Stimulated activated CD8-positive, alpha-beta memory T cell treated with anti-CD3 and anti-CD28 coated beads, Interleukin-4, amount 100 ng/mL, for 1 hour (primary cell): ENCODE measurements at places on chromosomes 7 and 10.

- DNase-seq: no peak
Measured at GRCh38 chr7:3201306-3201705, 99.7 kb upstream of the SDK1 start.

DNA sequence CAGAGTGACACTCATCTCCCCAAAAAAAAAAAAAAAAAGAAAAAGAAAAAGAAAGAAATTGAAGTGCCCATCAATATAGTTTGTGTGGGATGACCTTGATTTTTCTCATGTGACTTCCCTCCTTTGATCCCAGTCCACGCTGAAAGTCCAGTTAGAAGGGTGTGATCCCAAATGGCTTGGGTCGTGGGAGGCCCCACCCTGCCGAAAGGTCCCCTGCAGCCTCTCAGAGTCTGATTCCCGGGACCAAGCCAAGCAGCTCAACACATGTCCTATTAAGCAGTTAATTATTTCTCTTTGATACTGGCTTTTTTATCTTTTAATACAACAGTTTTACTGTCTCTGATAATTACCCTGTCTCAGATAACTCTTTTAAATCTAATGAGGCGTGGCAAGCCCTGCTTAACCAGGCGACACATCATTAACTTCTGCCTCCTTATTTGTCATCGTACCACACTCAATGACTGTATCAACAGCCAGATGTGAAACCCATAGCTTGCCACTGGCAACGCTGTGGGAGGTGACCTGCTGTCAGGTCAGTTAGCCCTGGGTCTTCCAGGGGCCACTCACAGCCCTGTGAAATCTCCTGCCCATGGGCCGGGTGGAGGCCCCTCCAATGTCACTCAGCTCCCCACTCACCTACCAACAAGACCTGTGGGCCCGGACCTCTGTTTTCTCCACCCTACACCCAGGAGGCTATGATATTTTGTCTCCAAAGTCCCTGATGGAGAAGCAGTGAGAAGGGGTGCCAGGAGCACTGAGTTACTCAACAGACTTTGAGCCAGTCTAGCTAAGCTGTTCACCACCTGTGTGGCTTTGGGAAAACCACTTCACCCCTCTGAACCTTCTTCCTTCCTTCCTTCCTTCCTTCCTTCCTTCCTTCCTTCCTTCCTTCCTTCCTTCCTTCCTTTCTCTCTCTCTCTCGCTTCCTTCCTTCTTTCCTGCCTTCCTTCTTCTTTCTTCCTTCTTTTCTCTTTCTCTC is 110.0 kb upstream of the SFMBT2 start:
- no peak for DNase-seq

DNA sequence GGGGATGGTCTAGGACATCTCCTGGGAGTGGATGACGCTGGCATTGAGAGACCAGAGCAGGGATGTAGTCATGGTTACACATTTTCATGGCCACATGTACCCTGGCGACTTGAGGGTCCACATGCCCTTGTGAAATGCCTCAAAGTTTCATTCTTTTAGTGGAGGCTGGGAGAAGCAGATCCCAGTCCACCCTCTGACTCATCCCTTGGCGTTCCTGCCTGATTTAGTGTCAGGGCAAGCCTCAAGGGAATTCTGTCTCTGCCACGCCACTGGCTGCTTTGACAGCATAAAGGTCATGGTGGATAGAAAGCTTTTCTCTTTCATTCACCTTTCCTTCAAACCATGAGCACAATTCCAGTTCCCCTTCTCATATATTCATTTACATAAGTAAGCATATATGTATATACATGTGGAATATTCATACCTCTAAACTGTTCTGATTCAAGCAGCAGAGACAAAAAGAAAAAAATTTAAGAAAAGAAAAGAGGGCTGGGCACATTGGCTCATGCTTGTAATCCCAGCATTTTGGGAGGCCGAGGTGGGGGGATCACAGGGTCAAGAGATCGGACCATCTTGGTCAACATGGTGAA is 21.8 kb upstream of the KIF5B start:
- no peak for DNase-seq

- DNase-seq: no peak
Measured at GRCh38 chr10:107614939-107615685, 450.6 kb upstream of the SORCS1 start.

DNA sequence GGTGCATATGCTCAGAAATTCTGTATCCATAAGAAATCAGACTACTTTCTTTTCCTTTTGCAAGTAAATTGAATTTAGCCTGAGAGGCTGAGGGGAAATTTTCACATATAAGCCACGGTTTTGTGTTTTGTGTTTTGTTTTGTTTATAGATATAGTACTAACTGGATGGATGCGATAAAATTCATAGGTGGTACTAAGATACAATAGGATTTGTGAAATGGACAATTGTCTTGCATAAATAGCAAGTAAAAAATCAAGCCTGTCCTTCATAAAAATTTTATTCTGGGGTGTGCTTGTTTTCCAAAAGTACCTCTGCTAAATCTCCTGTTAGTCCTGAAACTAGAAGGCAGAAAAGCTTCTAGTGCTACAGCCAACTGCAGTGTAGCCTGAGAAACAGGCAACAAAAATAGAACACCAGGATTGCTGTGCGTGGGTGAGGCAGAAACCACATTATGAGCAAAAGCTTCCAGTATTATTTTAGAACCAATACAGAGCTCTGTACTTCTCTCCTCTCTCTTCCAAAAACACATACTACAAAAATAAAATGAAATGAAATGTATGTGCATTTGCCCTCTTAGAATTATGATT is 634 bp upstream of the HDAC9 start:
- DNase-seq: no peak

DNA sequence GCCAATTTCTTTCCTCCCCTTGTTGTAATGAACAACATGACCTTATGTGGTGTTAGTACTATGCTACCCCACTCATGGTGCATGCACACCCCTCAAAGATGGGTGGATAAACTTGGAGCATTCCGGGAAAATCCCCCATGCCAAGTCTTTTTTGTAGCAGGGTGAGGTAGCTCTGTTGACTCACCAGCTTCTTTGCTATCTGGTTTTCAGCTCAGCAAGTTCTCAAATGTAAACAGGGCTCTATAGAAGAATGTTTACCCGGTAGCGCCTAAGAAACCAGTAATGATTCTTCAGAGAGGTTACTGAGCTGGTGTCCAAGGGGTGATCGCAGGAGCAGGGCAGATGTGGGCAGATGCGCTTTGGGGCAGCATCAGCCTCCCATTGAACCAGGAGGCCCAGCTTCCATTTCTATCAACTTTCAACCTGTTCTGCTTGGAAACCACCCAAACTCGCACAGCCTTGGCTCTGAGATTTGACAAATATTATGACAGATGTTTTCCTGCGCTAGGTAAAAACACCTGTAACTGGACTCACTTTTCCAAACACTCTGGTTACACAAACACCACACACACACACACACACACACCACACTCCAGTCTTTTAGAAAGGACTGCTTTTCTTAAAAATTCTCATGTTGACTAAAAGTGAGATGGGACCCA is 87.8 kb downstream of the ZRANB1 start:
- no peak for DNase-seq

GRCh38 chr10:93854975-93855374 is 38.8 kb upstream of the SLC35G1 start:
- no peak for DNase-seq

DNA sequence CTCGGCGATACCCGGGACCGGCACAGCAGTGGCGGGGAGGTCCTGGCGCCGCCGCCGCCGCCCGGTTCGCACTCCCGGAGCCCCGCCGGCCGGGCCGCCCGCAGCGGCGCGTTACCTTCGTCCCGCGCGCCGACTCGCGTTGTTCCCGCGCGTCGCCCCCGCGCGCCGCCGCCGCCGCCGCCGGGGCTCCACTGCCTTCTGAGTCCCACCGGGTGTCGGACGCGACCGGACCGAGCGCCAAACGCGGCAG is at the start of gene EZH2:
Gene EZH2, minus strand, starts transcription at position 243 of the 250 bp plus-strand sequence. CDS start 36,993 bp downstream, outside the sequence.
- no peak for DNase-seq

- DNase-seq: no peak
Measured at GRCh38 chr7:87345962-87346371, 503 bp downstream of the CROT start.
